ENCODE measurements at places on chromosomes 6 and 20. TPM values are rescaled to one million over a fixed set of nuclear protein-coding genes. Genes with fewer than 3 reads are reported as not detected.

DNA sequence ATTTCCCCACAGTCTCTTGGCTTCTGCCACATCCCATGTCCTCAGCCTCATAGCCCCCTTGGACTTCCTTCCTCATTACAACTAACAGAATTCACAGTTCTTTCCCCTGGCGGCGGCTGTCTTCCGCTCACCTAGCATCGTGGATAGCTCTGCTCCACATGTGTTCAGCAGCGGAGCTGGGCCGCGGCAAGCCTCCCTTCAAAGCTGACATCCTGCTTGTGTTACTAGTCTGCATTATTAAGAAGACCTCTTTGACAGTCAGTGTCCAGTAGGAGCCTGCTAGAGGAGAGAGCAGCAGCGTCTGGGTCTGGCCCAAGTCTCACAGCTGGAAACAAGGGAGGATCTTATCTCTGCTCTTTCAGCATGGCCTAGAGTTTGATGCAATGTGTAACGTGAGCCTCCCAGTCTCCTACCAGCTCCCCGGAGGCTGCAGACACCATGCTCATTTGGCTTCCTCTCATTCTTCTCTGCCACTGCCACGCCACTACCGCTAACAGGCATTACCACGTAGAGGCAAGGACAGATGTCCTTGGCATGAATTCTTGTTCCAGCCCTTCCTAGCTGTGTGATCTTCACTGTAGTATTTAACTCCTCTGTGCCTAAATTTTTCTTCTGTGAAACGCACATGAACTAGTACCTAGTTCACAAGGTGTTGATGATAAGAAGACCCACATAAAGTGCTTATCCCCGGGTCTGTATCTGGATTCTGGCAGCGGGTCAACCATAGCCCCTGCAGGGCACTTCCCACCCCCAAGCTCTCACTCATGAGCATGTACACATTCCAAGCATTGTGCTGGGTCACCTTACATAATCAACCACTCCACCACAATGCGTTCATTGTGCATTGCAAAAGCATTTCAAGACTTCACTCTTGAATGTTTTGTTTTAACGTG lies 107.1 kb upstream of the BACH2 start:
- no peak for DNase-seq
- peaks cover 31% of the 10 kb centered on the region for H3K4me1 ChIP-seq
- no peak overlapping the region for H3K27ac ChIP-seq
- no peak overlapping the region for H3K4me3 ChIP-seq
- H3K36me3 ChIP-seq = no peaks in the 10 kb centered on the region

HMGCLL1 gene
- not detected for total RNA-seq

DNA sequence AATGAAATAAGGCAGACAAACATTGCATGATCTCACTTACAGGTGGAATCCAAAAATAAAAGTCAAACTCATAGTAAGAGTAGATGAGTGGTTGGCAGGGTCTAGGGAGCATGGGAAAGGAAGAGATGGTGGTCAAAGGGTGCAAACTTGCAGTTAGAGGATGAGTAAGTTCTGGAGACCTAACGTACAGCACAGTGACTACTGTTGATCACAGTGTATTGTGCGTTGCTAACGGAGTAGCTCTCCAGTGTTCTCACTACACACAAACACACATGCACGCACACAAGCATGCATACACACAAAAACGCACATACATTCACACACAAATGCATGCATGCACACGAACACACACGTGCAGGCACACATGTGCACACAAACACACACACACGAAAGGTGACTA lies 54.9 kb downstream of the LY86 start:
- no peaks in the 10 kb centered on the region for H3K27me3 ChIP-seq
- H3K4me3 ChIP-seq = no peak overlapping the region
- no peak for DNase-seq
- H3K4me1 ChIP-seq = no peaks in the 10 kb centered on the region
- no peaks in the 10 kb centered on the region for H3K36me3 ChIP-seq
- H3K27ac ChIP-seq = no peak overlapping the region

ATP9A gene
- 2.0 TPM for total RNA-seq

DNA sequence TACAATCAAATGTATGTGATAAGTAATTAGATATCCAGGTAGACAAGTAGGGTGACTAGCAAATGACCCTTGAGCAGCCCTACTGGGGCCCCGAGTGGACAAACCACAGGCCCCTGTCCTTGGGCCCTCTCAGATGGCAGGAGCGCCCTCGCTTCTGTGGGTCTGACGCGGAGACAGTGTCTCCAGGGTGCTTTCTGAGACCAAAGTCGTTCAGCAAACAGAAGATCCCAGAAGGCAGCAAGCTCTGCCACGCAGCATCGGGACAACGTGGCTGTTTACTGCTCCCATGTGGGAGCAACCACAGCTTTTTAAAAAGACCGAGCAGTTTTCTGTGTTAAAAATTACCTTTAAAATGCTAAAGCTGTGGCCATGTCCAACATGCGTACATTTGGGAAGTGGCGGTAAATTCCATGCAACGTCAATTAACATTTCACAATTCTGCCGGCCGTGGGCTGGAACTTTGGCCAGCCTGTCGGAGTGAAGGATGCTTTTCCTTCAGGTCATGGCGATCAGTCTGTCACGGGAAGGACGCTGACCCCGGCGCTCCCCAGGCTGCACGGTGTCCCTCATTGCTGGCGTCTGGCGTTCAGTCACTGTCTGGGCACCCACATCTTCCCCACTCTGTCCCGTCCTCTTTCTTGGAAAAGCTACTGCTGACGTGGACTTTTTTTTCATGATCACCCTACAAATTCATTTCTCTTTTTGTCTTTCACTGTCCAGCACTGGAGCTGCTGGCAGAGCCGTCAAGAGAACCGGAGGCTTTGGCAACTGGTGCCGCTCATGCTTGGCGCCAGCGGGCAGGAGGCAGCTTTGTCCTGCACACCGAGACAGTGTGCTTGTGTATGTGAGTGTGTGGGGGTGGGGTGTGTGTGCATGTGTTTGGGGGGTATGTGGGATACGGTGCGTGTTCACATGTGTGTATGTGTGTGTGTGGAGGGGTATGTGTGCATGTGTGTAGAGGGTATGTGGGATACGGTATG lies 293.1 kb downstream of the CDH4 start:
- no peak overlapping the region for H3K4me3 ChIP-seq
- no peaks in the 10 kb centered on the region for H3K36me3 ChIP-seq
- no peak overlapping the region for H3K27ac ChIP-seq
- DNase-seq = no peak

Data from CD8-positive, alpha-beta memory T cell (primary cell).